A549 treated with GW870086 at 1 μM for 4 hours (cell line): ENCODE measurements at places on chromosomes 7 and 10. TPM values are rescaled to one million over a fixed set of nuclear protein-coding genes. Genes with fewer than 3 reads are reported as not detected.

SVIL gene
- total RNA-seq = 16.5 to 20.3 TPM (median 19.3 TPM) in 5 replicates

PDZD7 gene
- total RNA-seq = 0.67 to 1.3 TPM (median 0.90 TPM) in 5 replicates

CALN1 gene
- total RNA-seq = not detected in 5 replicates

PPP1R17 gene
- not detected in 5 replicates for total RNA-seq

RNF32 gene
- 1.2 to 2.0 TPM (median 1.6 TPM) in 5 replicates for total RNA-seq

ZNF488 gene
- total RNA-seq = 9.7 to 13.1 TPM (median 11.6 TPM) in 5 replicates

JCAD gene
- total RNA-seq = 8.7 to 12.0 TPM (median 11.2 TPM) in 5 replicates

TAS2R4 gene
- 0.12 to 0.17 TPM (median 0.13 TPM) in 4 of 5 replicates, not detected in the other for total RNA-seq

ZNF786 gene
- 5.5 to 6.4 TPM (median 6.1 TPM) in 5 replicates for total RNA-seq

CALHM3 gene
- total RNA-seq = 0.10 to 0.35 TPM (median 0.22 TPM) in 4 of 5 replicates, not detected in the other

NPFFR1 gene
- total RNA-seq = 0.05 TPM in 1 of 5 replicates, not detected in the others

HOXA5 gene
- total RNA-seq = 3.7 to 5.8 TPM (median 4.7 TPM) in 5 replicates

PDE1C gene
- total RNA-seq = 2.5 to 3.8 TPM (median 3.3 TPM) in 5 replicates

DPP6 gene
- 0.26 TPM in 1 of 5 replicates, not detected in the others for total RNA-seq

SFMBT2 gene
- 7.3 to 11.2 TPM (median 9.2 TPM) in 5 replicates for total RNA-seq

NYAP1 gene
- total RNA-seq = 2.8 to 3.5 TPM (median 3.3 TPM) in 5 replicates

LIPK gene
- not detected in 5 replicates for total RNA-seq

MUC3A gene
- 14.0 to 20.8 TPM (median 19.9 TPM) in 5 replicates for total RNA-seq

CNNM1 gene
- total RNA-seq = 24.0 to 32.5 TPM (median 30.1 TPM) in 5 replicates

SPDYE11 gene
- not detected in 5 replicates for total RNA-seq

PLXDC2 gene
- 0.02 to 0.06 TPM (median 0.03 TPM) in 3 of 5 replicates, not detected in the others for total RNA-seq
